ENCODE measurements at places on chromosomes 13 and 19. TPM values are rescaled to one million over a fixed set of nuclear protein-coding genes. Genes with fewer than 3 reads are reported as not detected.

The PSG3 gene
- total RNA-seq = not detected

The MAST3 gene
- total RNA-seq = 5.2 TPM

The DDX39A gene
- 26.7 TPM for total RNA-seq

The MATK gene
- 0.38 TPM for total RNA-seq

The ZNF132 gene
- 5.4 TPM for total RNA-seq

The ZNF724 gene
- total RNA-seq = 0.81 TPM

The DZIP1 gene
- 4.9 TPM for total RNA-seq

The ZNF730 gene
- total RNA-seq = 0.57 TPM

The WDR62 gene
- 6.1 TPM for total RNA-seq

The RFPL4AL1 gene
- 0.57 TPM for total RNA-seq

The PEG3 gene
- total RNA-seq = 7.2 TPM

The DYRK1B gene
- total RNA-seq = 31.2 TPM

The PODNL1 gene
- 3.5 TPM for total RNA-seq

The TMPRSS9 gene
- total RNA-seq = not detected

The SLC25A23 gene
- 143 TPM for total RNA-seq

The TMEM150B gene
- total RNA-seq = 0.62 TPM

The HNRNPL gene
- total RNA-seq = 136 TPM

The ZNF823 gene
- total RNA-seq = 2.3 TPM

The ZC3H4 gene
- 28.1 TPM for total RNA-seq

The OLFM2 gene
- 4.1 TPM for total RNA-seq

Measured in cardiac septum (tissue), 1 donor.